ENCODE measurements at places on chromosomes 7 and 10.

DNA sequence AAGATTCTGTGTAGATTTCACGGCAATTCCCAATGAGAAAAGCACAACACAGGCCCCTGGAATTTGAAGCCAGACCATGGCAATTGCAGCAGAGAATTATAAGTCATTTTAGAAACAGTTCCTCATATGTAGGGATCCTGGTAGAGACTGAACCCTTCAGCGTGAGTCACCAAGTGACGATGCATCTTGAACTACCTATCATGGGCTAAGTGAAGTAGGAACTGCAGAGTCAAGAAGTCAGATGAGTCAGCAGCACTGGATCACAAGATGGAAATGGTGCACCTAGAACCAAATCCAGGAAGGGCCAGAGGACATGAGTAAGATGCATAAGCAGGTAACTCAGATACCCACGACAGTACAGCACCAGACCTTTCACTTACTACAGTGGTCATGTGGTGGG lies 140.0 kb upstream of the TPK1 start:
- no peak for DNase-seq

DNA sequence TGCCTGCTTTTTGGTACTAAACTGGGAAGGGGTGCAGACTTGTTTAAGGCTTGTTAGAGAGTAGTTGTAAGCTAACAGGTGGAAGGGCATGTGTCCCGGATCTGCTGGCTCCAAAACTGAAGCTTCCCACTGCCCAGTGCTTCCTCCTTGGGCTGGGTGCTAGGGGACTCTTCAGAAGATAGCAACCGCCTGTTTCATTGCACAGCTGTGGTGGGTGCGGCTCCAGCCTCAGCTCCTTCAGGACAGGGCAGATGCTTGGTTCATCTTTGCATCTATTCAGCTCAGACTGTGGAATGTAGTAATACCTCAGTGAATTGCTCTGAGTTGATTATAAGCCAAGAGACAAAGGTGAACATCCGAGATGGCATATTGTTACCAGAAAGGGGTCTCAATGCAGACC lies 527.1 kb downstream of the TYW1 start:
- no peak for DNase-seq

GRCh38 chr7:94643771-94644545 lies 12.0 kb downstream of the SGCE start:
- DNase-seq: no peak

DNA sequence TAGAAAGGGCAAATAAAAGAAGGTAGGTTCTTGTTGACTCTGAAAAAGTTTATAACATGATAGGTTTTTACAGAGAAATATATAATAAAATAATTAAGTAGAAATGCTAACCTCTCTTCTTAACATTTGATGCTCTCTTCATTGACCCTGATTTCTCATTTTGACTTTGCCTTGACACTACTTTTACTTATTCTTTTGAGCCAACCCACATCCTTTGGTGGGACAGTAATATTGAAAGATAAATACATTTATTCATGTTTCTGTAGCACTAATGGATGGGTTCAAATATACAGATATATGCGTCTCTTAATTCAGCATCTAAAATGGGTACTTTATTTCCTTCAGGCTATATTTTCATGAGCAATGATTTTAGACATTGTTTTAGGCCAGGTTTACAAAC lies 34.4 kb downstream of the DDC start:
- no peak for DNase-seq

DNA sequence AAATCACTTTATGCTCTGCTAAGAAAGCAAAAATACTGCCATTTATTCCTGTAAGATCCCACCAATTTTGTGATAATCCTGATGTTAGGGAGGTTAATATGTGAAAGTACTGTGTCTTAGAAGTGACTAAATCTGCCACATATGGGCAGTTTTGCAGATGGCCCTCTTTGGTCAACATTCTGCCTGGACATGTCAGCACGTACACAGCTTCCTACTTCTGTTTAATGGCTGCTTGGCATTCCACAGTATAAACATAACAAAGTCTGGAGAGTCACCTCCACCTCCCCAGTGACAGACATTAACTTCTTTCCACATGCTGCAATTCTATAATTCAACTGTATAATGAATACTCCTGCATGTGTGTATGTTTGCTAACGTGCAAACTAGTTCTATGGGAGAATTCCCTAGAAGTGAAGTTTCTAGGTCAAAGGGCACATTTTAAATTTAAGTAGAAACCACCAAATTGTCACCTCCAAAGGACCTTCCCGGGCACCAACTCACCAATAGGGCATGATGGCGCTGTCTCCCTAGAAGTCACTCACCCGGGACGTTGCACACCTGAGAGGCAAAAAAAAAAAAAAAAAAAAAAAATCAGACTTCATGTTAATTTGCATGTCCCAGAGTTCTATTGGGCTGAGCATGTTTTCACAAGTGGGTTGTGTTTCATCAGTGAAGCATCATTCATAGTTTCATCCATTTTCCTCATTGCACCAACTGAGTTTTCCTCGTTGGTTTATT lies 38.9 kb downstream of the MKI67 start:
- no peak for DNase-seq

- DNase-seq: no peak
These were observed 461.1 kb downstream of the ZNF33B start for GRCh38 chr10:42177077-42177792.

GRCh38 chr10:118340486-118340885 lies 1.6 kb downstream of the FAM204A start:
- DNase-seq: no peak

GRCh38 chr7:14321947-14322346 lies 332.5 kb upstream of the ETV1 start:
- no peak for DNase-seq

DNA sequence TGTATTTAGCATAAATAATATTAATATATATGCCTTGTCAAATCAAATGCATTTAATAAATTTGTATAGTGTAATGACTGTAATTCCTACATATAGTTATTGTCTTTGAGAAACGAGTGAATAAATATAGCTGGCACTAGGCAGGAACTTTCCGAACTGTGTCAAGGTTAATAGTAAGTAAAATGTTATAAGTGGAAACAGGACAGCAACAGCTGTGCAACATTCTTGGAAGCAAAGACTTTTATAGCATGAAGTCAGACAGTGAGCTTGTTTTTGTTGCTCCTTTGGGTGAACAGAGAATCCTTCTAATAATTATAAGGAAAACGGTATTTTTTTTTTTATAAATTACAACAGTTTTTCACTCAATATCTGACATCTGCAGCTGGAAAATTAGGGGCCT lies 14.0 kb upstream of the EXOC6 start:
- no peak for DNase-seq

Measured in NCI-H187 treated with DMSO at 0.1 percent for 48 hours (cell line).